Stromal cell of bone marrow (primary cell): ENCODE measurements at places on chromosomes 1 and 21.
A peak's percentile ranks its signal among the peaks of the same experiment; 100 is the strongest.

DNA sequence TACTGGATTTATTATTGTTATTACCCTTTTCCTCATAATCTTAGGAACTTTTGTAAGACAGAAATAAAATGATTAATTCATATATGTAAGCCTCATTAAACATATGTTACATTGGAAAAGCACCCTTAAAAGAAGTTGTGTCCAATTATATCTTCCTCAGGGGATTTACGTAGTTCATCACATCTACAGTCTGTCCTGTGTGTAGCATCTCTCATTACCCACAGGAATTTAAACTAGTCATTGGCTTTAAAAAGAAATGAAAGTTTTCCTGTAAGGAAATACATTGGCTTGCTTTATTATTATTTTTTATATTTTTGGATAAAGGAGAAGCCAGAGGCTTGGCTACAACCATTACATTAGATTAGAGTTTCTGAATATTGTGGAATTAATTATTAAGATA, 56.1 kb downstream of the SWT1 start:
- no peak for DNase-seq

DNA sequence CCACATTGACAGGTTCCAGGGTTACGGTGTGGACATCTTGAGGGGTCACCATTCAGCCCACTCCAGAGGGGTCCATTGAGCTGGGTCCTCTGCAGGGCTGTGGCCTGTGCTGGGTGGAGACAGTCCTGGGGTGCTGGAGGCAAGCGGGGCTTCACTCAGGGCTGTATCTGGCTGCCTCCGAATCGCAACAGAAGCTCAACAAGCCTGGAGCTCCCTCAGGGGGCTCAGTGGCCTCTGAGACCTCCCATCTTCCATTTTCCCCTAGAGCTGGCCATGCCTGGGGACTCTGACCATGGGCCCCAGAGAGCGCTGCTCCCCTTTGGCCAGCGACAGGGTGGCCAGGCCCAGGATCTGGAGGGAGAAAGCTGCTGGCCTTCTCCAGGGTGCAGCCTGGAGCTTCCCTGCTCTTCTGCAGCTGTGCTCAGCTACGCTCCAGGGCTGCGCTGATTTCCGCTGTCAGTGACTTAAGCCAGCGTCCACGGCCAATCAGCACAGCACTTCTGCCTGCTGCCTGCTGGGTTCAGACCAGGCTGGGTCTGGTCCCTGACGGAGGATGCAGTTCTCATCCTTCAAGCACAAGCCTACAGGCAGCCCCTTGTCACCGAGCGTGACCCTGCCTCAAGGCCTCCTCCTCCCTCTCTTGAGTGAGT, 45.0 kb upstream of the ADARB1 start:
- no peak for DNase-seq

DNA sequence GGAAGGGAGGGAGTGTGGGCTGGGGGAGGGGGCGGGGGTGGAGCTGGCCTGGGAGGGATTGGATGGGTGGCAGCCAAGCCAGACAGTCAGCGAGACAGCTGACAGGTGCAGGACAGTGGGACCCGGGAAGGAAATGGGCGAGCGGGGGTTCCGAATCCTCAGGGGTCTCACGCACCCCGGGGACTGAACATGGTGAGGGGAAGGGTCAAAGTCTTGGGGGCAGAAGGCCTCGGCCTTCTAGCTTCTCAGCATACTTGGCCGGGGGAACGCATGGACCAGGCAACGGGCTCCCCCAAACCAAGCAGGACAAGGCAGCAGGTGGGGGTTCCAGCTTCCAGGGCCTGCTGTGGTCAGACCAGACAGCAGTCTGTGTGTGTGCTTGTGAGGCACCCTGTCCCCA, 23.1 kb downstream of the CASZ1 start:
- DNase-seq: no peak

GRCh38 chr1:100942304-100943046, 46.6 kb downstream of the SLC30A7 start:
- DNase-seq: no peak

DNA sequence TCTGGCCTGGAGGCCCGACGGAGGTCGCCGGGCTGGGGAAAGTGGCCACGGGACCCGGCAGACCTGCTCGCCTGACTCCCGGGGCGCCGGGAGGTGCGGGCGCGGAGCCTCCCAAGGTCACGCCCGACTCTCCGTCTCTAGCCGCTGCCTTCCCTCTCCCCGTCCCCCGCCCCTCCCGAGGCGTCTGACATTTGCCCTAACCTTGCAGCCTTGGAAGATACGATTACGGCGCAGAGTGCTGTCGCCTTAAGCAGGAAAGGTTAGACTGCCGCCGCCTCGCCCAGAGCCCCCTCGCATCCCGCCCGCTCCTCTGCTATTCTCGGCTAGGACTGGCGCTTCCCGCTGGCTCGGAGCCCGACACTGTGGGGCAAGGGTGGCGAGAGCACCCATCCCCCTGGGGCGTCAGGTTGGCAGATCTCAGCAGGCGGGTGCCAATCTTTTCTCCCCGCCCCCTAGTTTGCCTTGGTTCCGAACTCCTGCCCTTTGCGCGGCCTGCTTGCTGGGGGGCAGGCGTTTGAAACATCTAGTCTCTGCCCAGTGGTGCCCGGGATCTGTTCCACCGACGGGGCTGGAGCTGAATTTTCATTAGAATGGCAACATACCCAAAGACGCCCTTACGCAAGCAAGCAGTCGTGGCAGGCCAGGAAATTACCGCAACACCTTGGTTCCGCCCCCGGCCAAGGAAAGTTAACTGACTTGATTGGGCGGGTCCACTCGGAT, 835 bp downstream of the PGM1 start:
- DNase-seq: no peak

DNA sequence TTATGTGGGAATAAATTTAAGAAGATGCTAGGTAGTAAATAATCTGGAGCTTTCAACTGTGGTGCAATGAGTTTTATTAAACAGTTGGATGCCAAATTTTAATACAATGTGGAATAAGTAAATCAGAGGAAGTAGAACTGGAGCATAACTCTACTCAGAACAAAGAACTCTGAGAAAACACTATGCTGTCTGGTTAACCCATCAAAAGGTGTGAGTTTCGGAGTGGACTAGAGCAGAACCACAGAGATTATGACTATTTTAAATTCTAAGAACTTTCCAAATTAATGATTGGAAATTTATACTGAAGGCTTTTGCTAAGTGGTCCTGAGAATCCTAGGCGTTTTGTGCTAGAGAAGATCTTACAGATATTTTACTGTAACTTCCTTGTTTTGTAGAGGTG, 132.2 kb downstream of the NTMT2 start:
- no peak for DNase-seq

DNA sequence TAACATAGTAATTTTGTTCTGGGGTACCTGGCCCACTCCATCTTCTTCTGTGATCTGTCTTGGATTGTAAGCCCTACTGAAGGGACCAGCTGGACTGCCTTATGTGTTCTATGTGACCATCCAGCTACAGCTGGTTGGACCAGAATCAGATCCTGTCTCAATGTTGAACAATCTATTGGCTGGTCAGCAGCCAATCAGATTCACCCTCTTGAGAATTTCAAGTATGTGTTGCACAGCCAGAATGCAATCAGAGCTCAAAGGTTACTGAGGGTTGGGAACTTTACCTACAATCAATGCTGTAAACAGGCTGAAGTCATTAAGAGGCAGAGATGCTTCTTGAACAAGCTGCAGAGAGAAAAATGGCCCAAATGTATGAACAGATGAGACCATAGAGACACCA, 61.9 kb downstream of the KCNC4 start:
- DNase-seq: no peak

- DNase-seq: no peak
These were observed 298.1 kb upstream of the POU3F1 start for GRCh38 chr1:38344716-38345115.

DNA sequence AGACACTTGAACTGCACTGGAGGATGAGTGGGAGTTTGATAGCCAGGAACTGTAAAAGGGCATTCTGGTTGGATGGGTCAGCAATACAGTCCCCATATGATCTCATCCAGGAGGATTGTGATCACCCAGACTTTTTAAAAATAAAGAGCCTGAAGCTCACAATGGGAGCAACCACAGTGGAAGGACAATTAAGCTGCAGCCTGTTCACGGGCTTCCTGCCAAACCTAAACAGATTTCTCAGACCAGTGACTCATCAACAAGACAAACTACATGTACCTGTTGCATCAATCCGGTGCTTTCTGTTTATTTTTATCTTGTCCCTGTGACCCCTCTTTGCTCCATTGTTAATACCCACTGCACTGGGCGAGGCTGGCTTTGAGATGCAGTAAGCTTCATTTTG, 52.3 kb downstream of the PAPPA2 start:
- DNase-seq: no peak

- no peak for DNase-seq
These were observed 52.6 kb upstream of the RBM15 start for GRCh38 chr1:110286564-110286963.

GRCh38 chr1:89259283-89259971, 13.2 kb downstream of the GBP5 start:
- DNase-seq: no peak

GRCh38 chr1:77594366-77595112, 87.9 kb downstream of the ZZZ3 start:
- no peak for DNase-seq

- peak; percentile 12 for DNase-seq
These were observed 642 bp downstream of the HCRTR1 start for GRCh38 chr1:31617916-31618746.

GRCh38 chr1:23638786-23639241, 52.8 kb upstream of the RPL11 start:
- no peak for DNase-seq

DNA sequence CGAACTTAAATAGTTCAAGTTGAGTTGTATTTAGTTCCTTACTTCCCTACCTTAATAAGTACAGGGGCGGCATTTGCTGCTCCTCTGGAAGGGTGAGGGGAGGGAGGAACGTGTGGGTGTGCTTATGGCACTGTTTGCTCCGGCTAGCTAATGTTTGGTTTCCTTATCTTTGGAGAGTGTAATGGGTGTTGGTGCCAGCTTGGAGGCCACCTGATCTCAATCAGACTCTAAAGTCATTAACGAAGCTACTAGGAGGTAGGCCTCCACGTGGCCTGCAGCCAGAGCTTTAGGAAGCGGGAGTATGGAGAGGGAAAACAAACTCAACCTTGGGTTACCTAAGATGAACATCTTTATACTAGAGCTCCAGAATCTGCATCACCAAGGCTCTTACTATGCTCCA, 43.0 kb upstream of the RAP1A start:
- DNase-seq: no peak

- DNase-seq: no peak
These were observed 5.8 kb upstream of the VWA1 start for GRCh38 chr1:1429671-1430073.

DNA sequence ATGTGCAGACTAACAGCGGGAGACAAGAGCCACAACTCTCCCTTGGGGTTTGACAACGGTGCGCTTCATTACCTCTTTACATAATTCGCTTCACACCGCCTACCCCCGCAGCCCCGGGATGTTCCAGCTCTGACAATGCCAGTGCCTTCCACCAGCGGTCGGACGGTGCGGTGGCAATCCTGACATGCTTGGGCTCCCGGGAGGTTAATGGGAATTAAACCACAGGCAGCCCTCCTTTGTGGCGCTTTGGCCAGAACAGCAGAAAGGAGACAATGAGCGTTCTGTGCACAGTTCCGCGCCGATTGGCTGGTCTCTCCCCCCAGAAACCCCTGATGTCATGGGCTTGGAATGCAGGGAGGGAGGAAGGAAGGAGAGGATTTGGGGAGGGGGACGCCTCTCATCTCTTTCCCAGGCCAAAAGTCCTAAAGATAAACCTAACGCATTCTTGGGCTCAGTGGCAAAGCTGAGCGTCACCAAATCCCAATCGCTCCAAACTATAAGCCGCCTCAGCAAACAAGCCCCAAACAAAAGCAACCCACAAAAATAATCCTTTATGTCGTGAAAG, 1.3 kb downstream of the CNN3 start:
- peak; percentile 67 for DNase-seq
